ENCODE measurements at places on chromosomes 3 and 15.

DNA sequence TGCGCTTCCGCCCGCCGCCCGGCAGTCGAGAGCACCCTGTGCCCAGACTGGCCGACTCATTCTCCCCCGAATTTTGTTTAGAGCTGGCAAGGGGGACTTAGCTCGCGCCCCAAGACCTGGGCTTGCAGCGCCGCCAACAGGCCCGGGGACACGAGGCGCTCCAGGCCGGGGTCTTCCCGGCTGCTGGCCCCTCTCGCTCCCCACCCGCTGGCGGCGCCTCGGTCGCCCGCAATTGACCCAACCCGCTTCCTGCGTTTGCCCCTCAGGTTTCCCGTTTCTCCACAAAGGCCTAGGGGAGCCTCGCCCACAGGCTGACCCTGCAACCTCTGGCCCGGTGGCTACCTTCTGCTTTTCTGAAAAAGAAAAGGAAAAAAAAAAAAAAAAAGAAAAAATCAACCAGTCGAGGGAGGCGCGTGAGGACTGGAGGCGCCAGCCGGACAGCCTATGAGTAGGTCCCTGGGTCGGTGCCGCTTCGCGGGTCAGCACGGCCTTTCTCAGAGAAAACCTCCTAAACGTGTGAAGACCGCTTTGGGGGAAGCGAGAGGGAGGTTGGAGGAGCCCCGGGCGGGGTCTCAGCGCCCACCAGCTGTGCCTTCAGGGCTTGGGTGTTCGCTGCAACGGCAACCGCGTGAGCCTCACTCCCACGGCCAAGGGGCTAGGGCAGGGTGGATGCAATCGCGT is 7.2 kb downstream of the FOXL2 start:
- DNase-seq, result peak; percentile 17

DNA sequence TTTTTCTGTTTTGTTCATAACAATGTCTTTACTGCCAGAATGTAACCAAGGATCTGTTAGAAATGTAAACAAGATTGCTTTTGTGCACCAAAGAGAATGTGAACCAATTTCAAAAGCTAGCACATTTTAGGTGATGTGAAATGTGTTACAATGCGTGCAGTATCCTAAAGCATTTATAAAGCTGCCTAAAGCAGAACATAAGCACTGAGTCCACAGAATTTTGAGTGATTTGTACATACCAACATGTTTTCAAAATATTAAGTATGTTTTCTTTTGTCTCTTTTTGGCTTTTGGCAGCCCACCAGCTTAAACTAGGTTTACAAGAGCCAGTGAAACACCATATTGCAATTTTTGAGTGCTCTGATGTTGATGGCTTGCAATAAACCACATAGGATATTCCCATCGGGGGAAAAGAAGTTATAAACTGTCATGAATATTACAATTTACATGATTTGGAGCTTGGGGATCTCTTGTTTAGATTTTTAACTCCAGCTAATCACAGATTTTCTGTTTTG is 364.0 kb downstream of the ZIC1 start:
- no peak for DNase-seq

DNA sequence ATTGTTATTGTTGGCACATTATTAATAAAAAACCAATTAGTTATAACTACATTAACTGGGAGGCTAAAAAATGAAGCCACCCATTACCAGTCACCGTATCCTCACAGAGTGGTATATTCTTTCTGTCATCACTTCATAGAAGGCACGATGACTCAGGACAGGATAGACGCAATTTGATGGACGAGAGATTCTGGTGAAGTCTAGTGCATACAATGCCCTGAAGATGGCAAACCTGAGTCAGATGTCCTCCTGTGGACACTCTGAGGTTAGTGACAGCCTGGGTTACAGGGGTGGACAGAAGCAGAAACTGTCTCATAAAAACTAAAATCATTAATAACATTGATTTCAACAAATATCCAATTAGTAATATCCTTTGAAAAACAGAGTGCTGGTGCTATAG is 150.3 kb downstream of the SLC9A9 start:
- DNase-seq, result no peak

GRCh38 chr3:71942432-71943187 is 157.7 kb upstream of the PROK2 start:
- no peak for DNase-seq

DNA sequence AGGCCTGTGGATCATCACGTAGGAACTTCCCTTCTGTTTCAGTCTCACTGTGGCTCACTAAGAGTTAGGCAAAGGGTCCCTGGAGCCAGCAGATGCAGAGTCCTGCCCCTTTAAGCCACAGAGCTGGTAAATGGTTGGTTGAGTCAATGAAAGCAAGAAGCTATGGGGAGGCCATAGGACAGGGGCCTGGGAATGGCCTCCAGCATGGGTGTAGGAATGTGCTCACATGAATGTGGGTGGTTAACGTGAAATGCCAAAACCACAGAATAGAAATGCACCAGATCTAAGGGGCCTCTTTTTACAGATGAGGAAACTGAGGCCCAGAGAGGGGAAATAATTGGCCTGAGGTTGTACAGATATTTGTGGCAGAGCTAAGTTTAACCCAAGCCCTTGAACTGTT is 150.3 kb downstream of the TLE3 start:
- DNase-seq, result no peak

- DNase-seq, result no peak
Observed at GRCh38 chr15:26580943-26581342, 191.9 kb downstream of the GABRB3 start.

DNA sequence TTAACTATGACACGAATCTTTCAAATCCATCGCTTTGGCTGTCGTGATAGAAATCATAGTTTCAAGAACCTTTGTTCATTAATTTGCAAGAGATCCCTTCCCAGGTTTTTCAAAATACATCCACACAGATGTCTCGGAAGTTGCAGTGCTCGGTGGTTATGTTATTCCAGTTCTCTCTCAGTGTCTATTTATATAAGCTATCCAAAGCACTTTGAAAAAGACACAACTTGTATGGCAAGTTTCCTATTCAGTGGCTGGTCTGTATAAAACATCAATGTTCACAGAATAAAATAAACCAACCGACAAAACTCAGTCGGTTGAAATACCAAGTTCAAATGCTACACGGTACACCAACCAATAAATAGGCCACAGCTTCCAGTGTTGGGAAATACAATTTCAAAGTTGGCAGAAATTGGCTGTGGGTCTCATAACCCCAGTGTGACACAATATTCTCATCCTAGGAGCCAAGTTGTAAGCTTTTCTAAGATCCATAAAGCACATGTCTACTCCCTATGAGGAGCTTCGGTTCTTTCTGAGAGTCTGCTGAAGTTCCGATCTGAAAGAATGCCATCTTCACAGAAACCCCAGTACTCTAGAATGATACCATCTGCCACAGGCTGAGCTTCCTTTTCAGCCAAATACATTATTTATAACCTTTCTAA is 23.7 kb downstream of the SATB1 start:
- no peak for DNase-seq

- no peak for DNase-seq
Observed at GRCh38 chr3:124707656-124708062, 22.6 kb upstream of the UMPS start.

GRCh38 chr15:43243020-43243645 is 22.3 kb upstream of the EPB42 start:
- DNase-seq, result no peak
